H1 (cell line): ENCODE measurements at places on chromosomes 13 and 19. TPM values are rescaled to one million over a fixed set of nuclear protein-coding genes. Genes with fewer than 3 reads are reported as not detected.

Gene ARHGAP45
- 41.8 and 43.6 TPM in 2 replicates for total RNA-seq

Gene WTIP
- total RNA-seq, result 15.4 and 20.3 TPM in 2 replicates

DNA sequence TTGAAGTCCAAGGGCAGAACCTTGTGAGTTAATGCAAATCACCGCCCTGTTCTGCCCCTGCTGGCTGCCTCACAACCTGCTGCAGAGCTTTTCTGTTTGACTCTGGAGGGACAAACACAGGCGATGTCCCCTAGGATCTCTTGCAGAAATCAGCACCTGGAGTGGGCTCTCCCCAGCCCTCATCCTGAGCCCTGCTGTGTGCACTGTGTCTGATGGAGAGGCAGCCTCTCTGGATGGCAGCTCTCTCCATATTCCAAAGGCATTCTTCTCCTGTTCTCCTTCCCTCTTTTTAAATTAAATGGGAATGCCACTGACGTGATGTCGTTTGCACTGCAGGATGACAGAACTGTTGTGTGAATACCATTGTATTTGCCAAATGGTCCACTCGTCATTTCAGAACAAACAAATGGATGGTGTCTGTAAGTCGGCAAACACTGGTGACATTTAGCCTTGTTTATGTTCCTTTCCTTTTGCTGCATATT, 184.1 kb downstream of the ZNF536 start:
- no peaks in the 10 kb centered on the region for H3K27me3 ChIP-seq
- H3K4me3 ChIP-seq, result no peak overlapping the region
- no peak for DNase-seq
- H3K27ac ChIP-seq, result no peak overlapping the region

DNA sequence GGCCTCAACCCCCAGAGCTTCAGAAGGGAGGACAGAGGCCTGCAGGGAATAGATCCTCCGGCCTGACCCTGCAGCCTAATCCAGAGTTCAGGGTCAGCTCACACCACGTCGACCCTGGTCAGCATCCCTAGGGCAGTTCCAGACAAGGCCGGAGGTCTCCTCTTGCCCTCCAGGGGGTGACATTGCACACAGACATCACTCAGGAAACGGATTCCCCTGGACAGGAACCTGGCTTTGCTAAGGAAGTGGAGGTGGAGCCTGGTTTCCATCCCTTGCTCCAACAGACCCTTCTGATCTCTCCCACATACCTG, 969 bp upstream of the CEACAM5 start:
- H3K4me3 ChIP-seq, result no peak overlapping the region
- H3K36me3 ChIP-seq, result no peaks in the 10 kb centered on the region
- H3K27me3 ChIP-seq, result no peaks in the 10 kb centered on the region
- H3K4me1 ChIP-seq, result no peaks in the 10 kb centered on the region
- no peak overlapping the region for H3K27ac ChIP-seq
